ENCODE measurements at places on chromosomes 6 and 20.

DNA sequence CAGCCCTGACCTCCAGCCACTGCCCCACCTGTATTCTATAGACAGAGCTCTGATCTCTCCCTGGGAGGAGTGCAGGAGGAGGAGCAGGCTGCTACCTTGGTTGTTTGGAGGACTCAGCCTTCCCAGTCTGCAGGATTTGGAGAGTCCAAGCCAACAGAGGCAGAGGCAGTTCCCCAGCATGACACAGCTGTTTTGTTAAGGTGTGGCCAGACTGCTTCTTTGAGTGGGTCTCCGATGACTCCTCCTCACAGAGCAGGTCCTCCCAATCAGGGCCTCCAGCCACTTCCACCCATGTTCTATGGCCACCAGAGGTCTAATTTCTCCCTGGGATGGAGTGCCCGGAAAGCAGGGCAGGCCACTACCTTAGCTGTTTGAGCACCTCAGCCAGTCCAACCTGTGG lies 203.5 kb downstream of the HACE1 start:
- DNase-seq: no peak

DNA sequence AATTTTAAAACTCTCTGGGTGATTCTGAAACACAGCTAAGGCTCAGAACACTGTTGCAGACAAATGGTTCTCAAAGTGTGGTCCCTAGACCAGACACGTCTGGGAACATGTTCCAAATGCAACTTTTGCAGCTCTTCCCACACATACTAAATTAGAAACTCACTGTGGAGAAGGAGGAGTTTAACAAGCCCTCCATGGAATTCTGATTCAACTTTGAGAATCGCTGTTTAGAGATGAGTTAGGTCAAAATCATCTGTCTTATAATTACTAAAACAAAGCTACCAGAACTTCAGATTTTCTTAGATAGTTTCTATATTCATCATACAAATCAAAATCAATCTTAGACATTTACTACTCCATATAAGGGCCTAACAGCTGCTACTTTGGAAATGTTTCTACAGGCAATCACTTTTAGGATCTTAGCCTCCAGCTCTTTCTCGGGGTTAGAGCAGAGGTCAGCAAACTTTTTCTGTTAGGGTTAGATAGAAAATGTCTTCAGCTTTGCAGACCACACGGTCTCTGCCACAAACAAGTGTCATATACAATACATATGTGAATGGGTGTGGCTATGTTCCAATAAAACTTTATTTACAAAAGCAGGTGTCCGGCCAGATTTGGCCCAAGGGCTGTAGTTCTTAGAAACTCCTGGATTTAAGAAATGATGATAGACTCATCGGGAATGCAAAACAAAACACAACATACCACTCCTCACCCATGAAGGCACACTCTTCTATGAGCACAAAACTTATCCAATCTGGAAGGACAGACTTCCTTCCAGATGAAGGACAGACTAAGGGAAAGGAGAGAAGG lies 50.0 kb upstream of the ARHGAP18 start:
- DNase-seq: no peak

GRCh38 chr6:160112628-160113299 lies 8.9 kb upstream of the SLC22A1 start:
- no peak for DNase-seq

DNA sequence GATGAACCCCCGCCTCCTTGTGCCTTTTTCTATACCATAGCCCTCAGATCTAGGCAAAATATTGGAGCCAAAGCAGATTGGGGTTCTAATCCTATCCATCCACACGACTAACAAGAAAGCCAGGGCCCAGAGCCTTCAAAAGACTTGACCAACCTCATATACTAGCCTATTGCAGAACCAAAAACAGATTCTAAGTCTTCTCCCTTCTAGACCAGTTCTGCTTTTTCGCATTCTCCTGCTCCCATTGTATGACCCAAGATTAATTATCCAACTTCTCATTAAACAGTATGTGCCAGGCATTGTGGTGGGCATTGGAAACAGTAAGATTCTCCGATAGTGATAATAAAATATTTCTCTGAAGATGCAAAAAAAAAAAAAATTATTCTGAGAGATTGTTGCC lies 113.7 kb upstream of the JARID2 start:
- no peak for DNase-seq

- no peak for DNase-seq
Measured at GRCh38 chr6:29749668-29750067, 26.4 kb downstream of the HLA-F start.

DNA sequence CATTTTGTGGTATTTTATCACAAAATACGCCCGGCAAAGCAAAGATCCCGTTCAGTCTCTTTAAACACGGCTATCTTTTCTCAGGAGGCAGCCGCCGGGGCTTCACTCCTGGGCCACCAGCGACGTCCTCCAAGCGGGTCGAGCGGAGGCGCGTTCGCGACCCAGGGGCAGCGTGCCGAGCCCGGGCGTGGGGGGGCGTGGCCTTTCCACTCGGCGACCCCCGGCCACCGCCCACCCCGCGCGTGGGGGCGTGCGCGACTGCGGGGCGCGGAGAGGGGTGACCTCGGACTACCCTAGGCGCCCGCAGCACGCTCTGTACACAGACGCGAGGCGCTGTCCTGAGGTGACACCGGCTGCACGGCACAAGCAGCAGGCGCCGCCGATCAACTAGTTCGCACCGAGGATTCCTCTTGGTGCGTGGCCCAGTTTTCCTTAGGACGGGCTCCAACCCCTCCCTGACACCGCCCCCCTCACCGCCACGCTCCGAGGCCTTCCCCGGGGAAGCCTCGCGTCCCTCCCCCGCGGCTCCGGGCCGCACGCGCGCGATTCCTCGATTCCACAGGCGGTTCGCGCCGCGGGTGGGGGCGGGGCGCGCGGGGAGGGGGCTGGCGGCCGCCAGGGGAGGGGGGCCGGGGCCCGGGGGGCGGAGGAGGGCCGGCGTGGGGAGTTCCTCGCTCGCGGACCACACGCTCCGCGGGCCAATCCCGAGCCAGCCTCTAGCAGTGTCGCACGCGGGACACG lies 1.1 kb upstream of the JARID2 start:
- peak; percentile 56 for DNase-seq

Measured in iris pigment epithelial cell (primary cell).